ENCODE measurements at places on chromosomes 2 and 18.

DNA sequence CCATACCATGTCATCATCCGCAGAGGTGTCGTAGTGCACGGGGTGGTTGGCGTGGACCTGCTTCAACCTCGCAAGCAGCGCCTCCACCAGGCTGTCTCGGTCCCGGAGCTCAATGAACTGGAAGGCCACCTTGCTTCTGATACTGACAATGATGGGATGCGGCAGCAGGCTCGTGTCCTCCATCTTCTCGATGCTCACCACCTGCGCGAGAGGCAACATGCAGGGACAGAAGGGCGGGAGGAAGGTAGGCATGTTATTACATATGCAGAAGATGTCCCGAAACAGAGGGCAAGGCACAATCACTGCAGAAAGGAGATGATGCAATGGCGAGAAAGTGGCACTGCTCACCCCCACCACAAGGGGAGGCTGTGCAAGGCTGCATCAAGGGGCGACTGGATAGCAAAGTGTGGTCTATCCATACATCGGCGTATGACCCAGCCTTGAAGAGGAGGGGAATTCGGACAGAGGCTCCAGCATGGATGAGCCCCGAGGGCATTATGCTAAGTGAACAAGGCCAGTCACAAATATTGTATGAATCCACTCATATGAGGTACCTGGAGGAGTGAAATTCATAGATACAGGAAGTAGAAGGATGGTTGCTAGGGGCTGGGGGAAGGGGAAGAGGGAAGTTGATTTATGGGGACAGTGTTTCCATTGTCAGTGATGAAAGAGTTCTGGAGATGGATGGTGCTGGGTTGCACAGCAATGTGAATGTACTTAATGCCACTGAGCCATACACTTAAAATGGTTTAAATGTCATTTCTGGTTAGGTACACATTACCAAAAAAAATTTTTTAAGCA, 36.6 kb downstream of the RPL31 start:
- no peak for DNase-seq

GRCh38 chr18:37346048-37346447, 219.6 kb downstream of the CELF4 start:
- DNase-seq = no peak

DNA sequence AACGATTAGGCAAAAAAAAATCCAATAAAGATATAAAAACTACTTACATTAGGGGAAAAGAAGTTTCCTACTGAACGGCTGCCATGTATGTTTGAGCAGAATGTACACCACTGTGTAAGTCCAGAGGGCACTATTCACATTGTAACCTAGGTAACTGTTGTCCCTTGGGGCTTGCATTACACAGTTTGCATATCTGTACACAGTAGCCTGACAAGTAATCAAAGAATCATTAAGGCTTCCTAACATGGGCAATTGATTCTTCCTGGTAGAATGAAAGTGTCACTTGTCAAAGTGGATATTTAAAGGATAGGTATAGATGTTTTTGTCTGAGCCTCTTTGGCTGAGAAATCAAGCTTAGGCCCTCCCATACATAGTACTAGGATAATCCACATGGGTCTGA, 39.1 kb downstream of the PLEK start:
- DNase-seq = no peak

GRCh38 chr2:16726147-16726546, 60.5 kb upstream of the CYRIA start:
- DNase-seq = no peak

- DNase-seq = no peak
Observed at GRCh38 chr2:51649366-51649765, 617.4 kb upstream of the NRXN1 start.

GRCh38 chr2:974054-974453, 23.4 kb downstream of the SNTG2 start:
- DNase-seq = no peak

DNA sequence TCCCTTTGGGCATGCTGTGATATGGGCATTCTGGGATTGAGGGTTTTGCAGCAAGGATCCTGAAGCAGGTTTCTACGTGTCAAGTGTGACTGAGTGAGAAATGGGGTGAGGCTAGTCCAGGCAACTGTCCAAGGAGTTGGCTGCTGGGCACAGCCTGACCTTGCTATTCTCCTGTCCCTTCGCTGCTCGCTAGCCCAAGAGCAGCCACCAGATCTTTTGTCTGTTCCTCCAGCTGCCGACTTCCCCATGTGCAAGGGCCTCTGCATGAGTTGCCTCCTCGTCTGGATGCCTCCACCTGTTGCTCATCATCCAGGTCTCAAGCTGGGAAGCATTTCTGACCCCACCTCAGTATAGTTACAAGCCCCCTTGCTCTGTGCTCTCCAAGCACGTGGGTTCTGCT, 71.1 kb downstream of the DYSF start:
- DNase-seq = no peak

GRCh38 chr2:133574620-133575019, 6.4 kb upstream of the NCKAP5 start:
- no peak for DNase-seq

GRCh38 chr2:191571163-191571769, 106.7 kb upstream of the NABP1 start:
- no peak for DNase-seq

GRCh38 chr2:152200565-152201465, 25.3 kb upstream of the STAM2 start:
- DNase-seq = no peak

DNA sequence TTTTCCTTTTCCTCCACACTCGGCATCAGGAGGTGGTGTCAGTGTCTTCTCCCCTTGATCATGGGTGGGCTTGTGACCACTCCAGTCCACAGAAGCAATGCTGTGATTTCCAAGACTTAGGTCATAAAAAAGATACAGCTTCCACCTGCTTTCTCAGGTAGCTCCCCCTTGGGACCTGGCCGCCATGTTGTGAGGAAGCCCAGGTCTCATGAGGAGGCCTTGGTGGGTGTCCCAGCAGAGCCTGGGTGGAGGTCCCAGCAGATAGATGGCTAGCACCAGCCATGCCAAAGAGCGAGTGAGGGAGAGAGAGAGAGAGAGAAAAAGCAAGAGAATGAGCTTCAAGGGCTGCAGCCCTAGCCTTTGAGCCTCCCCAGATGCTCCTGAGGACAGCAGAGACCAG, 16.0 kb downstream of the SLC66A2 start:
- DNase-seq = no peak

DNA sequence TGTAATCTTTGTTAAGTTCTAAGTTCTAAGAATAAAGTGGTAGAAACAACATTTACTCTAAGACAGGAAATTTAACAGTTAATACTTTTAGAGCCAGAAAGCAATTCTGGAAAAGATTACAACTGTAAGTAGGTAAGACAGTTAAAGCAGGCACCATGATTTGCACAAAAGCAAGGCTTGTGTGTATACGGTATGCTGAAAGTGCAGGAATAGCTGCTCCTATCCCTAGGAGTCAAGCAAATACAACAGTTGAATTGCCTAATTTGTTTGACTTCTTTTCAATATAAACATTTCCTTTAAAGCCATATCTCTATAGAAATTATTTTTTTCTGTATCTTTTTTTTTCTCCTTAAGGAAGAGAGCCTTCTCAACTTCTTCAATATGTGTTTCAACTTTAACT, 116.4 kb downstream of the KCNJ3 start:
- no peak for DNase-seq

DNA sequence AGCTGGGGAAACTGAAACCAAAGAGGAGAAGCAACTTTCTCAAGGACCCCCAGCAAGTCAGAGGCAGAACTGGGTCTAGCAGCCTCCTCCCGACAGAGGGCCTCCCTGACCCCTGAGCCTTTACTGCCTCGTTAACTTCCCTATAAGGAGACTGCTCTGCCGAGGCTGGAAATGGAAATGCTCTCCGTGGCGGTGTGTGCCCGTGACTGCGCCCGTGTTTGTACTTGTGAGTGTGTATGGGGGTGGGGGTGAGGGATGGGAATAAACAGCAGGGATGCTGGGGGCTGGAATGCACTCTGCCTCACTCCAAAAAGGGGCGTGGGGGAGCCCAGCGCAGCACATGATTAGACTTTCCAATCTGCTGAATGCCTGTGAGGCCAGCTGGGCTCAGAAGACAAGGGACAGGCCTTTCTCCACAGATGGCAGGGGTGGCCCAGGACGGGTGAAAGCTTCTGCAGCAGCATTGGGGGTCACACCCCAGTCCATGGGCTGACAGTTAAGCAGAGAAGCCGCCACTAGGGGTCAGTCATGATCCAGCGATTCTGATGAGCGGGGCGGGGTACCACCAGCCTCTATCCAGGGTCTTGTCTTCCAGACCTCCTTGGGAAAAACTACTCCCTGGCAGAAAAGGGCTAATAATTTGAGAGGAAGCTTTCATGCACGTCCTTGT, 26.8 kb downstream of the MPHOSPH10 start:
- no peak for DNase-seq

GRCh38 chr2:206988884-206989283, 49.6 kb downstream of the CPO start:
- no peak for DNase-seq

DNA sequence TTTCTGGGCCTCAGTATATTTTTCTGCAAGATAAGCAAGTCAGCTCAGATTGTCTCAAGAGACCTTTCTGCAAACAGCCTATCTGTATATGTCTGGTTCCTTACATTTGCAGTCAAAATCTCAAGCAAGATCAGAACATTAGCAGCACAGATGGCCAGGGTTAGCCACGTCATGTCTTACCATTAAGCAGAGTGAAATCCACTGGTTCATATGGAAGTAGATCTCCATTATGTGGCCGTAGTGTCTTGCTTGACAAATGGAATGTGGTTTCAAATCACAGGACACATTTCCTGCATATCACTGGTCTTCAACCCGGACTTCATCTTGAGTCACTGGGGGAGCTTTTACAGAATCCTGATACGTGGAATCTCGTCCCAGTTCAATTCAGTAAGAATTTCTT, 500.2 kb downstream of the FBXO15 start:
- no peak for DNase-seq

DNA sequence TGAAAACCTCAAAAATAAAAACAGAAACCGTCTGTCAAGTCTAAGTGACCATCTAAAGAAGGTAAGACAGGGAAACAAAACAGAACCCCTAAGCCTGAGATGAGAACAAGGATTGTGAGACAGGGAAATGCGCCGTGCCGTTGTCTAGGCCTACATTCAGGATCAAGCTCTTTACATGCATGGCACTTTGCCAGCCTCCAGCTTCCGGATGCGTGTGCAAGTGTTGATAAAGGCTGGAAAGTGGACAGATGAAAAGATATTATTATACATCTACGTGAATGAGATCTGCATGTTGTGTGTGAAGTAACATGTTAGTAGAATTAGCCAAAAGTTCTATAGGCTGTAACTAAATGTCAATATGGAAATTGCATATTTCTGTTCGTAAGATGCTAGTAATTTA, 28.6 kb upstream of the TMEM87B start:
- no peak for DNase-seq

GRCh38 chr2:100630473-100630977, 67.7 kb downstream of the PDCL3 start:
- no peak for DNase-seq

- no peak for DNase-seq
Observed at GRCh38 chr2:8606649-8607550, 75.0 kb upstream of the ID2 start.

DNA sequence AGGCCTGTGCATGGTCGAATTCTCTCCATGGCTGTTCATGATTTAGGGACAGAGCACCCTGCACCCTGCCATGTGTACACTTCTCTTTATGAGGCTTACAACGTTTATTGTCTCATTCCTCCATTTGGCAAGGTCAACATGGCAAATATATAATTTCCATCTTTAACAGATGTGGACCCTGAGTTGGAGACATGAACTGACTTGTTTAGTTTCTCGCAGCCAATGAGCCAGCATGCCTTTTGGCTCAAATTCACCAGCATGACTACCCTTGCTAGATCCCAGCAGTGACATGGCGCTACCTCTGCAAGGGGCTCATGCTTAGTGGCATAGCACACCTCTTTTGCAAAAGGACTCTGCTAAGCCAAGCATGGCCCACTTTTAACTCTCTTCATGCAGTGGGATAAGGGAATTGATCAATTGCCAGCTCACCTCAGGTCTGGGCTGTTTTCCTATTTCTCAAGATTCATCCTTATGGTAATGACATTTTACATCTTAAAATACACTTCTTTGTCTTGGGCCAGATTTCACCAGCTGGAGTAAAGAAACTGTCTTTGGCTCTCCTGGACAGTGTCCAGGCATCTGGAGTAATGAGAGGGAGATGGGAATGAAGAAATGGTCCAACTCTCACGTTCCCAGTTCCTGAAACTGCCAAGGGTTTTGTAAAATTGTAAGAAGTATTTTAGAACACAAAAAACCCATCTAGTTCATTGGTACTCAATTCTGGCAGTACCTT, 159.5 kb downstream of the SETBP1 start:
- no peak for DNase-seq

GRCh38 chr2:216517447-216518225, 19.0 kb downstream of the RPL37A start:
- DNase-seq = no peak

DNA sequence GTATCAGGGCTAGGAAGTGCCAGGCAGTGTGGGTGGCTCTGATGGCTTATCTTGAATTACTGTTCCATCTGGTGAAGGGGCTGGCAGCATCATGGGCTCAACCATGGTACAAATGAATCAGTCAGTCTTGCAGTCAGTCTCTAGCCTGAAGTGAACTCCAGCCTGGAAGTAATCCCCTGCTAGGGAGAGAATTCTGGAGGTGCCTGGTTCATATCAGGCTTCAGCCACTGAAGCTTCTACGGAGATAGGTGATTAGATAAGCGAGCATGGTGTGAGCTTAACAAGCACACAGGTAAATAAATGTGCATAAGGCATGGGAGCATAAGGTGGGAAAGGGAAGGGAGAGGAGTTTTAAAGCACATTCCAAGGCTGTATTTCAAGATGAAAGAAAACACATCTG, 541.7 kb downstream of the MBD2 start:
- DNase-seq = no peak

GRCh38 chr2:135378591-135378990, 152.4 kb downstream of the ZRANB3 start:
- no peak for DNase-seq

GRCh38 chr18:50642439-50642838, 82.6 kb downstream of the MAPK4 start:
- DNase-seq = no peak

- DNase-seq = no peak
Observed at GRCh38 chr2:39431592-39432316, 5.3 kb downstream of the MAP4K3 start.

- DNase-seq = no peak
Observed at GRCh38 chr2:29304399-29305060, 189.3 kb downstream of the CLIP4 start.

DNA sequence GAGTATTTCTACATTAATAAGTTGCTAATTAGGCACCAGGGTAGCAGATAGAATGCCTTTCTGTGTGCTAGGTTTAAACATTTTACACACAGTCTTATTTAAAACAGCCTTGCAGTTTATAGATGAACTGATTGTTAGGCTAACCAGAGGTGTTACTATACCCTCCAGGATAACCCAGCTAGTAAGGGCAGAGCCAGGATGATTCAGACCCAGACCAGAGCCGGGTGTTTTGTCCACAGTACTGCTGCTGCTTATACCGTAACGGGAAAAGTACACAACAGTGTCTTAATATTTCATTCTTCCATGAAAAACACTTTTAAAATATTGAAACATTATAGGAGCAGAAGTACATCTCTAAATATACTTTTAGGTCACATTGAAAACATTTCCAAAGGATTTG, 82.7 kb downstream of the MALT1 start:
- DNase-seq = no peak

All from substantia nigra (tissue), 51 donors.